ENCODE measurements at places on chromosomes 4 and X.

GRCh38 chr4:145231906-145232700 is 51.7 kb upstream of the OTUD4 start:
- DNase-seq: no peak

GRCh38 chr4:182240161-182241130 is 2.8 kb upstream of the TENM3 start:
- no peak for DNase-seq

- no peak for DNase-seq
Observed at GRCh38 chr4:6562931-6563901, 11.8 kb upstream of the MAN2B2 start.

DNA sequence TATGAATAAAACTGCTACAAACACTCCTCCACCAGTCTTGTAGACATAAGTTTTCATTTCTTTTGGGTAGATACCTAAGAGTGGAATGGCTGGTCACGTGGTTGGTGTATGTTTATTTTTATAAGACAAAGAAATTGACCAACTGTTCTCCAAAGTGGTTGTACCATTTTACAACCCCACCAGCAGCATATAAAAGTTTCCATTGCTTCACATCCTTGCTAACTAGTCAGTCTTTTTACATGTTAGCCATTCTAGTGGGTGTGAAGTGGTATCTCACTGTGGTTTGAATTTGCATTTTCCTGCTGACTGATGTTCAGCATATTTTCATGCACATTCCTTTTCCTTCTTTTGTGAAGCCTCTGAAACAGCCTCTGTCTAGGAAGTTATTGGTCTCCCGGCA is 76.2 kb upstream of the ADGRG2 start:
- no peak for DNase-seq

DNA sequence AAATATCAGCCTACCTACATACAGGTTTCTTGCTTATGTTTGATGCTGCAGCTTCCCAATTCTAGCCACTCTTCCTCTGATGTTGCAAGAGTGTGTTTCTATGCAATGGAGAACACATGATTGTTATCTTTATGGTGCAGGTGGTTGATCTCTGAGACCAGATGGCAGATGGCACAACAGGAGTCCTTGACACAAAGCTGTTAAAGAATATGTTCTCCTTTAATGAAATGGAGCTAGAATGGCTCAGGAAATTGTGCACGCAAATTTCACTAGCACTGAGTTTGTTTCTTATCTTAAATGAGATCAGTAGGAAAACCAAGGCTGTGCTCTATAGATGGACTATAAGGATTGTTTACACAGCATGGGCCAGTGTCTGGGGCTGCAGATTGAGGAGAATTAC is 29.9 kb upstream of the TTC29 start:
- no peak for DNase-seq

GRCh38 chr4:105767579-105767978 is 59.0 kb downstream of the GSTCD start:
- DNase-seq: no peak

DNA sequence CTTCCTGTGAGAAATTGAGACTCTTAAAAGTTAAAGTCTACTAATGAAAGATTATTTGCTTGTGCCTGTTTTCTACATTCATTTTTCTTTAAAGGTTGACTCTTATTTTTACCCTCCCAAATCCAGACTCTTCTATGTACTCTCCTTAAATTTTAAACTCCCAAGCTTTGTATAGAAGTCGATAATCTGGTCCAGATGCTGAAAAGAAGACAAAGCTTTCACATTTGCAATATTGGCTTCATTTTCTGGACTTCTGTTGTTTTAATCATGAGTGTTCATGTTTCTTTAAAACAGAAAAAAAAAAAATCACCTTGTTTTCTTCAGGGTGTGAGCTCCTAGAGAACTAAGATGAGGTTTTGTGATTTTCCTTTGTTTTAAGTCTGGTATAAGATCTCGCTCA is 53.2 kb upstream of the TBC1D14 start:
- DNase-seq: no peak

- peak; percentile 46 for DNase-seq
Observed at GRCh38 chr4:128803783-128804182, 5.7 kb upstream of the JADE1 start.

- DNase-seq: no peak
Observed at GRCh38 chr4:13640149-13640940, 12.8 kb upstream of the BOD1L1 start.

GRCh38 chr4:105116616-105117319 is 29.9 kb upstream of the TET2 start:
- DNase-seq: no peak

DNA sequence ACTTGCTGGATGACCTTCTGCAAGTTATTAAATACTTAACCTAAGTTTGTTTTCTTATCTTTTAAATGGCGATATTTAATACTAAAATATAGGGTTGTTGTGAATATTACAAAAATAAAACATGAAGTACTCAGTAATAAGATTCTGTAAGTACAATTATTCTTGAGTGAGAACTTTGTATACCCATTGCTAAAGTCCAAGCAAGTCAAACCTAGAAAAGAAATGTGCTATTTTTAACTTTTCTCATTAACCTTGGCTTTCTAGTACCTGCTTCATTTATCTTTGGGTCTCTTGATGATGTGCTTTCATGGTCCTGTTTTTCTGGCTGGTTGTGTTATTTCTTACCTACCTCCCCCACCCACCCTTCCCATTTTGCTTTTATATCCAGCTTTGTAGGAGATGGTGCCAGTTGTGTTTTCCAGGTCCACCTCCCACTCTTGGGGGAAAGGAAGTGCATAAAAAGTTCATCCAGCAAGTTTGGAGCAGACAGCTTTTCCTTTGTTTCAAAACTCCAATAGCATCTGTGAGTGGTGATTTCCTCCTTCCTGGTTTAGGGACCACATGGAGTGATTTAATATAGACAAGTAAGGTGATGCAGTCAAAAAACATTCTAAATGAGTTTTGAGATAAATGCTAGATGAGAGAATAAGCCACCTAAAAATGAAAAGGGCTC is 7.5 kb upstream of the CXCL8 start:
- no peak for DNase-seq

GRCh38 chrX:152637649-152638442 is at the start of gene GABRQ:
GABRQ (plus strand) TSS chrX:152637895; CDS start chrX:152638203, 308 bp downstream.
- no peak for DNase-seq

DNA sequence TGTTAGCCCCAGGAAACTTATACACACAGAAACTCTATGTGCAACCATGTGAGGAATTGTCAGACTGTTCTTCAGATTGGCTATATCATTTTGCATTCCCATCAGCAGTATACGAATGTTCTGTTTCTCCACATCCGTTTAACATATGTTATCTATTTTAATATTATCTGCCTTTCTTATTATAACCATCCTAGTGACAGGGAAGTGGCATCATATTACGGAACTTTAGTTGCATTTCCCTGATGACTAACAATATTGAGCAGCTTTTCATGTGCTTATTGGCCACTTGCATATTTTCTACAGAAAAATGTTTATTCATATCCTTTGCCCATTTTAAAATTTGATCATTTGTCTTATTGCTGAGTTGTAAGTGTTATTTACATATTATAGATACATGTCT is 36.5 kb upstream of the IL15 start:
- DNase-seq: no peak

DNA sequence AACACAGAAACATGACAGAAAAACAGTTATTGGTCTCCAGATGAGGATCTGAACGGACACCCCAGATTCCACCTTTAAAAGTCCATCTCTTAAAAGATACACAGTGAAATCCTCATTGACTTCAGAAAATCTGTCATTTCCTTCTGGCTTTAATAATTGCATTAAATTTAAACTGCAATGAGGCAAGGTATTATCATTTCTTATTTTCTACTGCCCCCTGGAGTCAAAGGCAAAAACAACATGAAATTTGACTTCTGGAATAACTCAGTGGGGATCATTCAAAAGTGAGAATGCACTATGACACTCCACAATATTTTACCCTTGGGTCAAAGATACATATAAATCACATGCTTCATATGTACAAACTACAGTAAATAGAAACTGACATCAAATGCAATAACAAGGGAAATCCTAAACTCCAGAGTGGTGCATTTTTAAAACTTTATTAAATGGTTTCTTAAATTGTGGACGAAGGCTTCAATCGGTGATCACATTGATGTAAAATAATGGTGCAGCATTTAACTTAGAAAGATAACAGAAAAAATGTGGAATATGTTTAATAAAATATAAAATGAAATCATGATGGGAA is 56.4 kb upstream of the SPANXN1 start:
- DNase-seq: no peak

GRCh38 chr4:109921384-109921808 is 8.7 kb downstream of the EGF start:
- no peak for DNase-seq

DNA sequence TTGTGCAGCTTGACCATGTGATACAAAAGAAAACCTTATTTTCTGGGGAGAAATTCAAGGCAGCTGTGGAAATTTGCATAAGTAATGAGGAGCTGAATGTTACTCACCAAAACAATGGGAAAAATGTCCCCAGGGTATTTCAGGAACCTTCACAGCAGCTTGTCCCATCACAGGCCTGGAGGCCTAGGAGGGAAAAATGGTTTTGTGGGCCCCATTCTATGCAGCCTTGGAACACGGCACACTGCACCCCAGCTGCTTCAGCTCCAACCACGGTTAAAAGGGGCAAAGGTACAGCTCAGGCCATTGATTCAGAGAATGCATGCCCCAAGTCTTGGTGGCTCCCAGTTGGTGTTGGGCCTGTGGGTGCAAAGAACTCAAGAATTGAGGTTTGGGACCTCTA is 216.1 kb downstream of the MAGEE1 start:
- DNase-seq: no peak

DNA sequence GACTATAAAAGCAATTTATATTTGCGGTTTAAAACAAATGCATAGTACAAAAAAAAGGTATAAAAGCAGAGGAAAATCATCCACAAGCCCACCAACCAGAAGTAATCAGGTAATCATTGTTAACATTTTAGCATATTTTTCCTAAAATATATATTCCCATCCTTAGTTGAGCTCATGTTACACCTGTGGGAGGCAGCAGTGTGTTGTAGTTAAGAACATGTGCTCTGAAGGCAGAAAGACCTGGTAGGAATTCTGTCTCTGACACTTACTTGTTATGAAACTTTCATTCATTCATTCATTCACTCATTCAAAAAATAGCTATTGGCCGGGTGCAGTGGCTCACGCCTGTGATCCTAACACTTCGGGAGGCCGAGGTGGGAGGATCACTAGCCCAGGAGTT is 15.4 kb upstream of the CDKL5 start:
- DNase-seq: no peak

DNA sequence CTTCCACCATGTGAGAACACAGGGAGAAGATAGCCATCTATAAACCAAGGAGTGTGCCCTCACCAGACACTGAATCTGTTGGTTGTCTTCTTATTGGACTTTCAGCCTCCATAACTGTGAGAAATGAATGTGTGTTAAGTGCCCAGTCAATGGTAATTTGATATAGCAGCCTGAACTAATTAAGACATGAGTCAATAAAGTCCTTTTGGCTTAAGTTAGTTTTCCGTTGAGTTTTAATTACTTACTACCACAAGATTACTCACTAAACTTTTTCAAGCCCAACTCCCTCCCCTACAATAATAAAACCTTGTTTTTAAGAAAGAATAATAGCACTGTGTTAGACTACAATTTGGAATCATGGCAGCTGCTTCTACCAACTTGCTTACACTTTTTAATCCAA is 324.2 kb downstream of the PCDH19 start:
- DNase-seq: no peak

All from CD4-positive, alpha-beta memory T cell (primary cell).